Stimulated activated CD4-positive, alpha-beta T cell treated with anti-CD3 and anti-CD28 coated beads, Interleukin-4, amount 100 ng/mL, for 1 hour (primary cell): ENCODE measurements at places on chromosomes 3 and 15.
A peak's percentile ranks its signal among the peaks of the same experiment; 100 is the strongest.

DNA sequence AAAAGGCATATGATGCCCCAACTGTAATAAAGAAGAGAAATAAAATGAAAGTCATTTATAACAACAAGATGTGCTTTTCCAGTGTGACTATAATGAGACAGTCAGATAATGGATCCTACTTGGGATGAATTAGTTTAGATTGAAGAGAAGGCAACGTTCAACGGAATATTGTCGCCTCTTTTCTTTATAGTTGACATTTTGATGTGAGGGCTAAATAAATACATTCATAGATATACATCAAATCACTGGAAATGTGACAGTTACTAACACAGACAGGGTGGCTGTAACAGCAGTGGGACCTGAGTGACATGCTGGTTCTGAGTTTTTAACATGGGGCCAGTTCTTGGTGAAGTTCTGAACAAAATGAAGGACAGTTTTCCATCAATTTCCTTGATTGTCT is 61.1 kb upstream of the ATP2B2 start:
- no peak for DNase-seq

GRCh38 chr3:94596887-94597566 is 534.2 kb downstream of the NSUN3 start:
- no peak for DNase-seq

GRCh38 chr3:133986311-133986710 is 43.4 kb downstream of the SLCO2A1 start:
- no peak for DNase-seq

DNA sequence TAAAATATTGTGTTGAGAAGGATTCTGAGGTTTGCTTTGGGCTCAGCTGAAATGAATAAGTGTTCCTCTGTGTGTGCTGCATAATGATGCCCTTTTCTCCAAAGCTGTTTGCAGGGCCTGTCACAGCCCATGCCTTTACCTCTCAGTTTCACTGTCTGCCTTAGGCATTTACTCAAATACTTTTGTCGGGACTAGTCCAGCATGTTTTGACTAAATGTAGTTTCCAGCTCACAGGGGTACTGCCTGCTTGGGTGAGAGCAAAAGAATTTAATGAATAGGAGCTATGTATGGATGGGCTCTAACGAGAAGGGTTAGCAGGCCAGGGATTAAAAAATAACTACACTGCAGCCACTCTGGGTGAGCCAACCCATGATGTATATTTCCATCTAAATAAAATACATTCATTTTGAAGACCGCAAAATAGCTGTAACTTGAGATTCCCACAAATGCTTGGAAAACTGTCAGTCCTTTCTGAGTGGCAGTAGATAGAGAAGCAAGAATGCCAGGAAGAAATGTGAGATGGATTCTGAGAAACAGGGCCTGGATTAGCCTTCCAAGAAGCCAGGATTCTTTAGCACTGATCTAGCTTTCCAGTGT is 549.2 kb upstream of the TBL1XR1 start:
- DNase-seq = no peak

- no peak for DNase-seq
These were observed 426.7 kb upstream of the FRG2C start for GRCh38 chr3:75237477-75237876.

GRCh38 chr3:186254676-186255650 is 107.1 kb downstream of the DGKG start:
- DNase-seq = peak; percentile 21

- DNase-seq = no peak
These were observed 44.8 kb upstream of the UBE2E1 start for GRCh38 chr3:23760871-23761373.

DNA sequence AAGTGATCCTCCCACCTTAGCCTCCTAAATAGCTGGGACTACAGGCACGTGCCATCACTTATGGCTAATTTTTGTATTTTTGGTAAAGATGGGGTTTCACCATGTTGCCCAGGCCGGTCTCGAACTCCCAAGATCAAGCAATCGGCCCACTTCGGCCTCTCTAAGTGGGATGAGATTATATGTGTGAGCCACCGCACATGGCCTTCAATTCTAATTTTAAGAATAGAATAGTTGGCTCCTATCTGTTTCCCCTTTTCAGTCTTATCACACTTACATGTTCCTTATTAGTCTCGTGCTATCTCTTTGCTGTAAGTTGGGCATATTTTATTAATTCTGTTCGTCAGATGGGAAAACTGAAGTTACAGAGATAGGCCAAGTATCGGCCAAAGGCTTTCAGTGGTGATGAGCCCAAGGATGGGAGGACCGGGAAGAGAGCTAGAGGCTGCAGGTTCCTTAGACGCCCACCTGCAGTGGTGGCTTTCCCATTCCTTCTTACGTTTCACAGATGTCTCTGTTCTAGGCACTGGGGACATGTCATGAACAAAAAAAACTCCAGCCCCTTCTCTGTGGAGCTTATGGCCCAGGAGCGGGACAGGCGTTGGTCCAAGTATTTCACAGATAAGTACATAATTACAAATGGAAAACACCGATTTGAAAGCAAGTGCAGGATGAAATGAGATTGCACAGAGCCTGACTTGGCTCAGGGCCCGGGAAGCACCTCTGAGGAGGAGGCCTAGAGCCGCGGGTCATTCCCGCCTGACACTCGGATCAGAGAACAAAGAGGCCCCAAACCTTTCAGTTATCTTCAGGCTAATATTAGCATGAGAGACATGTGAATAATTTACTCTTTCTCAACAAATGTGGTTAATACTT is 91.1 kb upstream of the KLF13 start:
- DNase-seq = no peak

GRCh38 chr15:74432271-74432967 is 1.3 kb downstream of the SEMA7A start:
- DNase-seq = no peak

- no peak for DNase-seq
These were observed 56.2 kb downstream of the EXOG start for GRCh38 chr3:38552364-38552763.
